IPS-NIHi11 (cell line): ENCODE measurements at places on chromosomes 5 and 9.

- no peak for DNase-seq
These were observed 11.0 kb upstream of the RECK start for GRCh38 chr9:36025746-36026145.

- no peak for DNase-seq
These were observed 812 bp downstream of the SREK1 start for GRCh38 chr5:66144834-66145390.

DNA sequence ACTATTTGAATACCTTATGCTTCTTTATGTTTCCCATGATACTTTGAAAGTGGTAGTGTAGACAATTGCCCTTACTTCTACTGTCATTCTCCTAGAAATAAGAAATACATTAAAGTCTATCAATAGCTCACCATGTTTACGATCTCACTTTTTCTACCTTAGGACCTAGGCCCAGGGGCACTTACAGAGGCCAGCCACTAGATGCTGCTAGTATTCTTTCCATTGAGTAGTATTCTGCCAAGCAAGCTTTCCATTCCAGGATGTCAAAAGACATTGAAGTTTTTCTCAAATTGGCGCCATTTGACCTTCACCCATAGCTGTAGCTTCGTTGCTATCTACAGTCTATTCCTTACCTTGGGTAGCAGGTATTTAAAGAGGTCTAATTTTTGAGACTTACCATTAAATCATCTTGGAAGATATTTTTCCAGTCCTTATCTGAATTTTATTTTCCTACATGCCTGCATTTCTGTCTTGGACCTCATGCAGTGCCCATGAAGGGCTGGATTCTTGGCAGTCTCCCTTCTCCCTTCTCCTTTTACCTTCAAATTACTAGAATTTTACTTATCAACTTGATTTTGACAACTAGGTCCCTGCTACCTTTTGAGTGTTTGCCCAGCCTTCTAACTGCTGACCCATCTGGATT lies 246.0 kb upstream of the NUDT12 start:
- peak; percentile 60 for DNase-seq

DNA sequence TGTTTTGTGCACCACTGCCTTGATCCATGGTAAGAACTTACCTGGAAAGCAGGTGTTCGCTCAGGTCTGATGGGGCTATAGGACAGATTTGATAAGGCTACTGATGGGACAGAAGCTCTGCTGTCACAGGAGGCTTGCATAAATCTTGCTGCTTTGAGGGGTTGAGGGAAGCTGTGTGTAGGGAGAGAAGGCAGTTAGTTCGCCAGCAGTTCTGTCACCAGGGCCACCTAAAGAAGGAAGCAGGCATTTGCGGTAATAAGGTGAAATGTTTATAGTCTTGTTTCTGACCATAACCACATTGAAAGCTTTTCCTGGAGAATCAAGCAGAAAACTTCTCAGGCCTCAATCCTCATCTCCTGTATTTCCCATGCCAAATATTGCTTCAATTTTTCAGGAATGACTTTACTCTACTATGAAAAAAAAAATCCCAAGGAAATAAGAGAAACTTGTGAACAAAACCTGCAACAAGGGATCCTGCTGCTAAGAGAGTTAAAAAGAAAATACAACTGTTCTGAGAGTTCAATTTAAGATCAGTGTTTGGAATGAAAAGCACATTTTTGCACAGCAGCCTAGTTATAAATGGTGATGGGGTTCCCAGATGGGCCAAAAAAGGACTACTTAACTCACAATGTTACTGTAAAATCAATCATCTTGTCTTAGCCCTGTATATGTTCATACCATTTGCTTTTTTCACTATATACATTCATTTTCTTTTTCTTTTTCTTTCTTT lies 122.0 kb upstream of the RANBP3L start:
- no peak for DNase-seq

DNA sequence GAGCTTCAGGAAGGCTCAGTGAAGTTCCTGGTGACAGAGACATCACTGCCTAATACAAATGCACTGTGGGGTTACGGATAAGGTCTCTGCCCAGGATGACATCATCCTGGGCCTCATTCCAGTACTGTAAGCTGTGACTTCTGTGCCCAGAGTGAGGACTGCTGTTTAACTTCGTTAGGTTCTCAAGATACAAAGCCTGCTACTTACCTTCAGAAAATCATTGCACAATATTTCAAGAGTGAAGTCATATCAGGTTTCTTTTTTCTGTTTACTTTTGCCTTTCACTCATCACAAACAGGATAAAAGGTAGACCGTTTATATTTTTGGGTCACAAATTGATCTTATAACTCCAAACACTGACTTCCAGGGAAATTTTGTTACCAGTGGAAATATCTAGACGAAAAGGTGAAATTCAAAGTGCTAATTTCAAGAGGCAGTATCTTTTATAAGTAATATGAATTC lies 241.2 kb downstream of the PIK3R1 start:
- peak; percentile 32 for DNase-seq

- DNase-seq = no peak
These were observed 10.3 kb downstream of the TRIM7 start for GRCh38 chr5:181194489-181195248.

- DNase-seq = peak; percentile 70
These were observed 214.3 kb downstream of the C9orf50 start for GRCh38 chr9:129406278-129407225.

DNA sequence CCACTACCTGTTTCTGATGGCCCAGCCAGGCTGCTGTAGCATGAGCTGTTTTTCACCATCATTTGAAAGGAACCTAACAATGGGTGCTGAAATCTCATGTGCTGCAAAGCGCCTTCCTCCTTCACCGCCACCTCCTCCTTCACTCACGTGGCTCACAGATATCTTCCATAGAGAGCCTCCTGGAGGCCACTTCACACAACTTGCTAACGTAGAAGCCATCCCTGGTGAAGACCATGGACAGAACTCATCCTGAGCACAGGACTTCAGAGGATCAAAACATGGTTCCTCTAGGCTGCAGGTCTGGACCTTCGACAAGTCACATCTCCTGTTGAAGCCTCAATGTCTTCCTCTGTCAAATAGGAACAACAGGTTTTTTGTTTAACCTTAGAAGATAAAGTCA lies 155.5 kb upstream of the RAD23B start:
- DNase-seq = peak; percentile 26

- peak; percentile 31 for DNase-seq
These were observed 932 bp downstream of the SLC12A2 start for GRCh38 chr5:128084228-128085167.
